Cardiac fibroblast (primary cell): ENCODE measurements at places on chromosomes 6 and 20.

- DNase-seq = no peak
These were observed 575.9 kb upstream of the JAG1 start for GRCh38 chr20:11249683-11250082.

GRCh38 chr6:35786810-35787209 is 6.0 kb downstream of the CLPSL1 start:
- no peak for DNase-seq

DNA sequence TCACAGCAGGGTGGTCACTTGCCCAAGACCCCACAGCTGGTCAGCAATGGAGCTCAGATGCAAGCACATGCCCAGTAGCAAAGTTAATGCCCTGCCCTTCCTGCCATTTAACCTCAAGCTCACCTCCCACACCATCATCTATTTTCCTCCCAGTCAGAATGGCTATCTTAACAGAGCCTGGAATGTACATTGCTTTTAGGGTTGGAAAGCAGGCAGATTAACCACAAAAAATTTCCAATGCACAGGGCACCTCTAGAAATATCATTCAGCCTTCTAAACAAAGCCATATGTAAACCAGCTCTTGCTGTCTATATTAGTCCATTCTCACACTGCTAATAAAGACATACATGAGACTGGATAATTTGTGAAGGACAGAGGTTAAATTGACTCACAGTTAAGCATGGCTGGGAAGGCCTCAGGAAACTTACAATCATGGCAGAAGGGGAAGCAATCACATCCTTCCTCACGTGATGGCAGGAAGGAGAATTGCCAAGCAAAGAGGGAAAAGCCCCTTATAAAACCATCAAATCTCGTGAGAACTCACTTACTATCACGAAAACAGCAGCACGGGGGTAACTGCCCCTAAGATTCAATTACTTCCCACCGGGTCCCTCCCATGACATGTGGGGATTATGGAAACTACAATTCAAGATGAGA is 106.9 kb downstream of the FYN start:
- no peak for DNase-seq

GRCh38 chr6:108565091-108565766 is 4.5 kb downstream of the FOXO3 start:
- peak; percentile 32 for DNase-seq

DNA sequence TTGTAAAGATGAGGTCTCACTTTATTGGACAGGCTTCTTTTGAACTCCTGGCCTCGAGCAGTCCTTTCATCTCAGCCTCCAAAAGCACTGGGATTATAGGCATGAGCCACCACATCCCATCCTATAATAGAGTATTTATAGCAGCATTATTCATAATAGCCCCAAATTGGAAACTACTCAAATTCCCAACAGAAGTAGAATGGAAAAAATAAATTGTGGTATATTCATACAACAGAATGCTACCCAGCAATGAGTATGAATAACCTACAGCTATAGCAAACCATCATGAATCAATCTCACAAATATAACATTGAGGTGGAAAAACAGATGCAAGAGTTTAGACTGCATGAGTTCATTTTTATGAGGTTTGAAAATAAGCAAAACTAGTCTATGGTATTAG is 84.8 kb upstream of the BTBD3 start:
- DNase-seq = no peak
